ENCODE measurements at places on chromosomes 13 and 19.

GRCh38 chr19:13461536-13461935 lies 44.7 kb downstream of the CACNA1A start:
- no peak for DNase-seq

- DNase-seq: no peak
Observed at GRCh38 chr19:41860419-41861115, 512 bp downstream of the RPS19 start.

DNA sequence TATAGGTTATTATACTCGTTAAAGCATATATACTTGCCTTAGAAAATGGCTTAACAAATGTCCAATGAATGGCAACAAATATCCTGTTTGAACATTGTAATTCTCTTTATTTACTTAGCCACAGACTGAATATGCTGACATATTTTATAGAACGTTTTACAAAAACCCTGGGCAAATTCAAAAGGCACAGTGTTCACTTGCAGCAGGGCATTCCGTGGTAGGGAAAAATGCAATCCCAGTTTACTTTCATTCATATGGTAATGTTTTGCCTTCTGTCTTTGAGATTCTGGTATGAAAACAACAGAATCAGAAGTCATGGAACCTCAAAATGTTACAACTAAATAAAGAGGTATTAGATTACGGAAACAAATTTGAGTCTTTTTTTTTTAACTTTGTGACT lies 56.2 kb upstream of the MYCBP2 start:
- no peak for DNase-seq

DNA sequence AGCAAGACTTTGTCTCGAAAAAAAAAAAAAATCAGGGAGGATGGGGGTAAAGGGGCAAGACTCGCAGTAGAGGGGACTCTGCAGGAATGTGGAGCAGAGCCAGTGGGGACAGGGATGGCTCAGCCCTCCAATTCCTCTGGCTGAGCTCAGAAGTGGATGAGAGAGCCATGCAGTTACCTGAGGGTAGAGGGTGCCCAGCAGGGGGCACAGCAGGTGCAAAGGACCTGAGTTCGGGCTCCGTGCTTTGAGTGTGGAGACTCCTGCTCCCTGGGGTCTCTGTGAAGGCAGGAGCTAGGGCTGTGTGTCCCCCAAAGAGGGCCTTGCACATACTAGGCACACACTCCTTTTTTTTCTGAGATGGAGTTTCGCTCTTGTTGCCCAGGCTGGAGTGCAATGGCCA lies 7.7 kb downstream of the DOCK6 start:
- DNase-seq: no peak

DNA sequence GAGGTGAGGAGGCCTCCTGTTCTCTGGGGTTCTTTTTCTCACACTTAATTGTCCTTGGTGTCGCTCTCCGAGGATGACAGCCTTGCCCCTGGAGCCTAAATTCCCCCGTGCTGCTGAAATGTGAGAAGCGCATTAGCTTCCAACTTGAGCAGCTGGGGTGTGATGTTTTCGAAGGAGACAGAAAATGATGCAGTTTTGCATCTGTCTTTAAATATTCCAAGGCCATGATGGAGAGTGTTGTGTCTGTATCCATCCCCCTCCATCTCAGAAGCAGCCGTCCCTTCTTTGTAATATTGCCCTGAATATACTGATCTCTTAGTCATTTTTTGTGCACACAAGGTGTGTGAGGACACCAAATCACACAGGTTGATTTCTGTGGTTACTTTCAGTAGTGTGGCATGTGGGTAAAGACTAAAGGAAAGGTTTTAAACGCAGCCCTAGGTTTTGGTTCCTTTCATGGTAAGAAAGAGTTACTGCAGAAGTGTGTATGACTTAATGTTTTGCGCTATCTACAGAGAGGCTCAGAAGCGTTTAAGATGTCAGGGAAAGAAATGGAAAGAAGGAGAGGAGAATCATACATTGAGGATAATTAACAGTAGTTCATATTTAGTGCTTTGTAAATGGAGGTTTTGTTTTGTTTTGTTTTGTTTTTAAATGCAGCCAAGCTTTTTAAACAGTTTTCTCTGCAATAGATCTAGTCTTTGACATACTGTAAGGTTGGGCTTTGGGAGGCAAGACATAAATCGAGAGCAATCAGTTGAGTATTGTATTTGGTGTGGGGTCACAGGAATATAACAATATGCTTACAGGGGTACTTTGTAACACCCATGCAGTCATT lies 1.6 kb downstream of the NBEA start:
- no peak for DNase-seq

Measured in stimulated activated CD4-positive, alpha-beta T cell treated with anti-CD3 and anti-CD28 coated beads, Interleukin-2, amount 100 ng/mL, for 4 hours (primary cell).